ENCODE measurements at places on chromosomes 6 and 20.

DNA sequence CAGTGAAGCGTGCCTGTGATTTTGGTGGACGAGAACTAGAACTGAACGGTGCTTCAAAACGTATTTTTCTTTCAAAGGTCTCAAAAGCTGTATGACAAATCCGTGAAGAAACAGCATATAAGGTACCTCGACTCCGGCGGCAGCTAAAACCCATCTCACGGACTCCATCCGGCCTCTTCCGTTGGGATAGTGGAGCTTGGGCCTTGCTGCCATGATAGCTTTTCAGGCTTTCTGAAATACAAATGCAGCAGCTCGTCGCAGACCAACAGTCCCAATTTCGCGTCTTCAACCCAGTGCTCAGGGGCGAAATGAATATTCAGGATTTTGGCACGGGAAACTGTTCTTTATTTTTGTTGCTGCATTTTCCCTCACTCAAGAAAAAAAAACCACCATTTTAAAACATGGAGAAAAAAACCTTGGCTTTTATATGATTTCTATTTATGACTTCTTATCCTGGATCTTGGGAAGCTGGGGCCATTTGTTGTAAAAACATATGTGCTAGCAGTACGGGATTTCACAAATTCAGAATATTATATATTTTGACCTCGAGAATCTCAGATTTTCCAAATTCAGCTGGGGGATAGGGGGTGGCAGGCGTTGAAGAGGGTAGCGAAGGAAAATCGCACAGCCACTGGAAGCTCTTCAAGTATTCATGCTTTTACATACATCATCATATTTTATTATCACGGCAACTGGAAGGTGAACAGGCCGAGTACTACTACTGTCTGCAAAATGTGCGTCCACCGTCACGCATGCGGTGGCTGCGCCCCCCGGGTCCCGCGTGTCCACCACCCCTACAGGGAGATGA, 849 bp downstream of the GSTA4 start:
- no peak for DNase-seq

DNA sequence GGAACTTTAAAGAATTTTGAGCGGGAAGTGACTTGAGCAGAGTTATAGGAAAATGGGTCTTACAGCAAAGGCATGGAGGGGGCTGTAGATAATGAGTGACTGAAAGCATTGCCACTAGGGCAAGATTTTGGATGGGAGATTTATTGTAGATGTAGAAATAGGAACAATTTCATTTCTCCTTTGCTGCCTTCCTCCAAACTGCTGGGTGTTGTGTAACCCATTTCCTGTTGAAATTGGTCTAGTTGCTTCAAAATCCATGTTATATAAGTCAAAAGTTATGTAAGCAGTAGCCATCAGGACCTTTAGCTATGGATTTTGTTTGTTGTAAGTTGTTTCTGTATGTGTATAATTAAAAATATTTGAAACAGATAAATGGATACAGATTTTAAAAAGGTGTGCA, 11.1 kb downstream of the YWHAB start:
- DNase-seq: peak; percentile 84

DNA sequence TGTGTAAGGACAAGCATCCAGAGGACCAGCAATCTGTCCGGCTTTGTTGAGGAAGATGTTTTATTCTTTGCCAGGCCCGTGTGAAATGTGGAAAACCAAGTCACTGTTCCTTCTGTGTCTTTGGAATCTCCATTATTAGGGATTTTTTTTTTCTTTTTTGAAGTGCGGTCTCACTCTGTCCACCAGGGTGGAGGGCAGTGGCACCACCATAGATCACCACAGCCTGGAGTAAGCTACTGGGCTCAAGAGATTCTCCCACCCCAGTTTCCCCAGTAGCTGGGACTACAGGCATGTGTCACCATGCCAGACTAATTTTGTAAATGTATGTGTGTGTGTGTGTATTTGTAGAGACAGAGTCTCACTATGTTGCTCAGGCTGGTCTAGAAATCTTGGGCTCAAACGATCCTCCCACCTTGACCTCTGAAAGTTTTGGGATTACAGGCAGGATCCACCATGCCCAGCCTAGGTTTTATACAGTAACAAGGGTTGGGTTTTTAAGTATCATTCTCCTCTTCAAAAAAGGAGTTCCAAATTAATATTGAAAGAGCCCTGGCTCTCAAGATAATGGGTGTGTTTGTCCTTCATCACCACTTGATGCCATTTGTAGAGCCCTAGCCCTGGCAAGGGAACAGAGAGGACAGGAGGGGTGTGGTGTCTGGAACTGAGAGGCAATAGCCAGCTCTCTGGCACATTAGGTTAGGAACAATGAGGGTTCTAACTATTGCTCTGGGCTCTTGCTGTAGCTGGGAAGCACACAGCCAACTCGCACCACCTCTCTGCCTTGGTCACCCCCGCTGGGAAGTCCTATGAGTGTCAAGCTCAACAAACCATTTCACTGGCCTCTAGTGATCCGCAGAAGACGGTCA, 3.1 kb downstream of the LAMP5 start:
- no peak for DNase-seq

- no peak for DNase-seq
These were observed 24.0 kb upstream of the GTSF1L start for GRCh38 chr20:43750774-43751166.

GRCh38 chr20:14757728-14758127, 420.3 kb upstream of the FLRT3 start:
- no peak for DNase-seq

GRCh38 chr6:90493332-90493731, 93.5 kb downstream of the MAP3K7 start:
- DNase-seq: no peak

GRCh38 chr20:12598894-12599293, 409.9 kb upstream of the SPTLC3 start:
- no peak for DNase-seq

- DNase-seq: peak; percentile 61
These were observed 494.7 kb upstream of the MAP3K7 start for GRCh38 chr6:91081452-91082067.

DNA sequence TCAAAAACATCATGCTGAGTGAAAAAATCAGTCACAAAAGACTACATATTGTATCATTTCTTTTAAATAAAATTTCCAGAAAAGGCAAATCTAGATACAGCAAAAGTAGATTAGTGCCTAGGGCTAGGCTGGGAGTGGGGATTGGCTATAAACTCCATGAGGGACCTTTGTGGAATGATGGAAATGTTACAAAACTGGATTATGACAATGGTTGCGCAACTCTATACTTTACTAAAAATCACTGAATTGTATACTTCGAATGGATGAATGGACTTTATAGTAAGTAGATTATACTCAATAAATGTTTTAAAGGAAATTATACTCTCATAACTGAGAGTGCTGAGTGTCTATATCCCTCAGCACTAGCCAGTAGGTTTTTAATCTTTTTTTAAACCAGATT, 4.3 kb downstream of the HMGN3 start:
- no peak for DNase-seq

DNA sequence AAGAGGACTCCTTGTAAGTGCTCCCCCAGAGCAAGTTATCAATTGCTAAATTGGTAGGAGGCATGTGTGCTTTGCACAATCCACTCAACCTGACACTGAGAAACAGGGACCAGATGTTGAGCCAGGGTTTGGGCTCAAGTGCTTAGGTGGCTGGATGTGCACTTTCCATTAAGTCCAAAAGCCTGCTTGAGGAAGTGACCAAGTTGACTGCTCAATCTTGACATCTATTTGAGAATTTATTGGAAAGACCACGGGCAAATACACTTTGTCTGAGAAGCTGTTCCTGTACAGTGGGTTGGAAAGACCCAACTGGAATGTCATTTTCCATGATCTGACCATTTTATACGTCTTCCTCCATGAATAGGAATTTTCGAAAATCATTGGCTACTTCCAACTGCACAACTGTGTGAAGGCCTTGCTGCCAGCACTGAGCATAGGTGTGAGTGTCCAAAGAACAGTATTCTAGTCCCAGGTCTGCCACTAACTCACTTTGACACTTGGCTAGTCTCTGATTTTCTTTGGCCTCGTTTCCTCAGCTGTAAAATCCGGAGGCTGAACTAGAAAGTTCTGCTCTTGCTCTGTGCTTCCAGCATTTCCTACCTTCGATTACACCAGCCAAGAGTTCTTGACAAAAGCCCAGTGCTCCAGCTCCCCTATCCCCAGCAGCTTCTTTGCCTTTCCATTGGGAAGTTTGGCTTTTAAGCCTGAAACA, 186.9 kb upstream of the ECI2 start:
- DNase-seq: no peak

GRCh38 chr20:54067606-54068174, 2.7 kb downstream of the BCAS1 start:
- DNase-seq: no peak

DNA sequence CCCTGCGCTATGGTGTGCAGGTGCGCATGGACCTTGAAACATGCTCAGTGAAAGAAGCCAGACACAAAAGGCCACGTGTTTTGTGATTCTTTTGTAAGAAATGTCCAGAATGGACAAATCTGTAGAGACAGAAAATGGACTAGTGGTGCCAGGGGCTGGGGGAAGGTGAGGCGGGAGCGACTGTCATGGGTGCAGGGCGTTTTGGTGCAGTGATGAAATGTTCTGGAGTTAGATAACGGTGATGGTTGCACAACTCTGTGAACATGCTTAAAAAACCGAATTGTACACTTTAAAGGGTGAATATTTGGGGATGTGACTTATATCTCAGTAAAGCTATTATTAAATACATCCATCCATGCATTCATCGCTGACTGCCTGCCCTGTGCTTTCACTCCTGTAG, 31.7 kb upstream of the NTSR1 start:
- no peak for DNase-seq

- DNase-seq: no peak
These were observed 49.6 kb downstream of the SLC2A12 start for GRCh38 chr6:134002821-134003220.

GRCh38 chr6:158471339-158471738, 88.6 kb upstream of the TMEM181 start:
- peak; percentile 43 for DNase-seq

DNA sequence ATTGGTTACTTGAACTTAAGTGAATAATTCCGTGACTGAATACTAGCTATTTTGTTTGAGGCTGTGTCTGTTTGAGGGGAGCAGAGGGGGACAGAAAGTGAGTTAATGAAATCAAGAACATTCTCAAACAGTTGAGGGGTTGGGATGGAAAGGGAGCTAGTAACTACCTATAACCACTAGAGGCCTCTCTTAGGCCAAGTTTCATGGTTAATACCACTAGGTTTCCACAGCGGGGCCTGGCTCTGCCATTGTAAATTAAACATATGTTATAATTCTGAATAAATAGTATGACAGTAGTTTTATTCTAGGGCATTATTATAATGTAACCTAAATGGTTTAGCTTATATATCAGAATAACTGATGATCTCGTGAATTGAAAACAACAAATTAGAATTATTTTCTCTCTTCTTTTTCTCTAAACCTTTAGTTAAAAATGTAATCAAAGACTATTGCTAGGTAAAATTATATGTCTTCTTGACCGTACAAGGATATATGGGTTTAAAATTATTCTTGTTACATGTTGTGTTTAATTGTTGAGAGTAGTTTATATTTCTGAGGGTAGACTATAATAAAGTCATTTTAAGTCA, 108.1 kb downstream of the BCKDHB start:
- peak; percentile 52 for DNase-seq

DNA sequence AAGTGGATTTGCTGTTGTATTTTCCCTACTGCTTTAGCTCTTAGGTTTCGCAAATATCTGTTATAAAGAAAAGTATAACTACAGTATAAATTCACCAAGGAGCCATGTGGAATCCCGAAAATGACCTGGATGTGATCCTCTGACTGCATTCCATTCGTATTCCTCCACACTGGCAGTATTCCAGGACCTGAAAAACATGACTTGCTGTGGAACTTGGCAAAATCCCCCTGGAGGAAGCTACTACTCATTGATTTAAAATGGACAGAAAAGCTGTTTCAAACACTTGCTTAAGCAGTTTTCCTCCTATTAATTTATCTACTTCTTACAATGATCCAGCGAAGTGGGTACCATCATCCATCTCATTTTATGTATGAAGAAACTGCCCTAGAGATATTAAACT, 13.3 kb upstream of the ENPP5 start:
- DNase-seq: no peak

GRCh38 chr20:56796345-56796744, 167.2 kb downstream of the TFAP2C start:
- no peak for DNase-seq

GRCh38 chr6:135633573-135633972, 136.0 kb upstream of the AHI1 start:
- DNase-seq: no peak

- no peak for DNase-seq
These were observed 37.0 kb downstream of the SYTL3 start for GRCh38 chr6:158686791-158687381.

DNA sequence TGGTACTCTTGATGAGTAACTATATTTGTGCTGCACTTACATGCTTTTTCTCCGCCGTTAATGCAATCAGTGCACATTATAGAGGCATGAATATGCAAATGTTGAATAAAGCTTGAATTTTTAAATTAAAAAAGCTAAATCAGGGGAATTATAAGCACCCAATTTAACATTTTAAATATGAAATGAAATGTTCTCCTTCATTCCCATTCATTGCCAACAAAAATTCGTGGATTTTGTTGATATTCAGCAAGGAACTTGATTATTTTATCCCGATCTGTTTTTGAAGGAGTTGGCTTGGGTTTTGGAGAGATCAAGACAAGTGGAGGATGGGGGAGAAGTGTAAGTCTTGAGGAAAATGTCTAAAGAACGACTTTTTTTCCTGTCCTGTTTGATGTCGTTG, 318.7 kb upstream of the SOX4 start:
- DNase-seq: no peak

- no peak for DNase-seq
These were observed 223.1 kb upstream of the PRDM1 start for GRCh38 chr6:105862936-105863607.

- no peak for DNase-seq
These were observed 84.3 kb downstream of the FILIP1 start for GRCh38 chr6:75409286-75409685.

GRCh38 chr6:42704251-42704936, 18.0 kb downstream of the PRPH2 start:
- no peak for DNase-seq

DNA sequence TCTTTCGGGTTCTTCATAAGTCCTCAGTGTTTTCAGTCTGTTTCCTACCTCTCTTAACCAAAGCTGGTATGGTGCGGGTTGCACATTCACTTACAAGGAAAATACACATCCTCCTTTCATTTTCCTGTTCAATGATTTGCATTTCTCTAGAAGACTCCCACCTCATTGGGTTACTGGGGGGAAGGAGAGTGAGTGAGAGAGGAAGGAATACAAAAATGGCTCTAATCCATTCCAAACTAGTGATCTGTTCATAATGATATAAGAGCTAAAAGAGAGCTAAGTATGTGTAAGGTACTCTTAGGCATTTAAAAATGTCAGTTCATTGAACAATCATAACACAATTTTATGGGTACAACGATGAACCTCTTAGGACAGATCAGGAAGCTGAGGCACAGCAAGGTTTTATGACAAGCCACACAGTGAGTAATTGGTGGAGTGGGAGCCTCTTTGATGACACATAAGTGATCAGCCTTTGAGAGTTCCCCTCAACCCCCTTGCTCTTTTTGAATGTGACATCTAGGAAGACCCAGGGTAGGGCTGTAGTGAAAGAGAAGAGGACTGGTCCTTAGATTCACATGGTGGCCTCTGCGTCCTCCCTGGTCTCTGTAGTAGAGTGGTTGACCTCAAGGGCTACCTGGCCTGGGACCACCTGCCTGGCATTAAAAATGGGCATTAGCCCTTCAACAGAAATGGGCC, 328.4 kb upstream of the SOX4 start:
- no peak for DNase-seq

GRCh38 chr20:21280522-21281016, 22.6 kb upstream of the XRN2 start:
- peak; percentile 8 for DNase-seq

All from inflammatory macrophage treated with lipopolysaccharide for 1 hour (primary cell).